ENCODE measurements at places on chromosomes 16 and 17.

GRCh38 chr16:52976539-52977167 lies 76.0 kb downstream of the CHD9NB start:
- no peak for DNase-seq

GRCh38 chr17:73482894-73483293 lies 161.4 kb downstream of the SDK2 start:
- no peak for DNase-seq

DNA sequence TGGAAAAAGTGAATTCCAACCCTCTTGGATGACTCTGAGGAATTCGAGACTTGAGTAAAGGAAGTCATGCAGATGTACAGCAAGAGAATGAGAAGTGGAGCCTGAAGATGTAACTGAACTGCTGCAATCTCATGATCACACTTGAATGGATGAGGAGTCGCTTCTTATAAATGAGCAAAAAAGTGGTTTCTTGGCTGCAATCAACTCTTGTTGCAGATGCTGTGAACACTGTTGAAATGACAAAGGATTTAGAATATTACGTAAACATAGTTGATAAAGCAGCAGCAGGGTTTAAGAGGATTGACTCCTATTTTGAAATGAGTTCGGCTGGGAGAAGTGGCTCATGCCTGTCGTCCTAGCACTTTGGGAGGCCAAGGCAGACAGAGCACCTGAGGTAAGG lies 25.5 kb downstream of the ASPA start:
- no peak for DNase-seq

DNA sequence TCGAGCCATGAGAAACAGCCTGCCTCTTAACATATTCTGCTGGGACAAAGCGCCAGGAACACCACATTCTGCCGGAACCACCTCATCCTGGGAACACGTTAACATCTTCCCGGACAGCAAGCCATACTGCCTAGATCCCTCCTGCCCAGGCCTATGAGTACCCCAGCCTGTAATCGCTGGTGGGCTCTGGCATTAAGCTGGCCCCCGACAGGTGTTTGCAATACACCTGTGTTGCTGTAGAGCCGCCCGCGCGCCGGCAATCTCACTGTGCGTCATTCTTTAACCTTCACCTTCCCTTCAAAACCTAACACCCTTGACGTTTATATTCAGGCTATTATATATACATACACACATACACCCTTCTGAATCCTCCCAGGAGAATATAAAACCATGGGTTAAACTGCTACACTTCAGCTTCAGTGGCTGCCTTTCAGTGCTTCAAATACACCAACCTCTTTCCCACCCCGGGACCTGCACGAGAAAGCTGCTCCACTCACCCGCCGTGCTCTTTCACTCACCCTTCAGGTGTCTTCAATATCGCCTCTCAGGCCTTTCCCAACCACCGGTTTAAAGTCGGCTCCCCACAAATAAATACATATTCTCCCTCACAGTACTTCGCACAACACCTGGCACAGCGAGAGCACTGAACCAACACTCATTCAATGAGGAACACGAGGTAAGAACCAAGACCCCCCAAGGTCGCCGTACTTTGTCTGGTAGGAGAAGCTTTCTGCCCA lies 1.0 kb upstream of the ENDOV start:
- no peak for DNase-seq

- DNase-seq, result no peak
These were observed 9.5 kb downstream of the MTMR4 start for GRCh38 chr17:58504826-58505351.

DNA sequence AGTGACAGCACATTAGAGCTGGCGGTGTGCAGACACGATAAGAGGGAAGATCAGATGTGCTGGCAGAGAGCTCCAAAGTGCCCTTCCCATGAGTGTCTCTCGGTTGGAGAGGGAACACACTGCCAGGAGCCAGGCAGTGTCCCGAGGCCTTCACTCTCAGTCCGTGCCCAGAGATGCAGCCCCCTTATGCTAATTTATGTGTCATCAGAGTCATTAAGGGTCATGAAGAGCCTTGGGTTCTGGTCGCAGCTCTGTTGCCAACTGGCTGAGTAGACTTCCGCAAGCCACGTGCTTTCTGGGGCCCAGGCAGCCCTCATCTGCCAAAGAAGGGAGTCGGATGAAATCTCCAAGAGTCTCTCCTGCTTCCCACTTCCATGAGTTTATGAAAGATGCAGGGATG lies 232.5 kb downstream of the MSI2 start:
- DNase-seq, result no peak

- DNase-seq, result no peak
These were observed 32.7 kb upstream of the LITAF start for GRCh38 chr16:11619327-11619851.

DNA sequence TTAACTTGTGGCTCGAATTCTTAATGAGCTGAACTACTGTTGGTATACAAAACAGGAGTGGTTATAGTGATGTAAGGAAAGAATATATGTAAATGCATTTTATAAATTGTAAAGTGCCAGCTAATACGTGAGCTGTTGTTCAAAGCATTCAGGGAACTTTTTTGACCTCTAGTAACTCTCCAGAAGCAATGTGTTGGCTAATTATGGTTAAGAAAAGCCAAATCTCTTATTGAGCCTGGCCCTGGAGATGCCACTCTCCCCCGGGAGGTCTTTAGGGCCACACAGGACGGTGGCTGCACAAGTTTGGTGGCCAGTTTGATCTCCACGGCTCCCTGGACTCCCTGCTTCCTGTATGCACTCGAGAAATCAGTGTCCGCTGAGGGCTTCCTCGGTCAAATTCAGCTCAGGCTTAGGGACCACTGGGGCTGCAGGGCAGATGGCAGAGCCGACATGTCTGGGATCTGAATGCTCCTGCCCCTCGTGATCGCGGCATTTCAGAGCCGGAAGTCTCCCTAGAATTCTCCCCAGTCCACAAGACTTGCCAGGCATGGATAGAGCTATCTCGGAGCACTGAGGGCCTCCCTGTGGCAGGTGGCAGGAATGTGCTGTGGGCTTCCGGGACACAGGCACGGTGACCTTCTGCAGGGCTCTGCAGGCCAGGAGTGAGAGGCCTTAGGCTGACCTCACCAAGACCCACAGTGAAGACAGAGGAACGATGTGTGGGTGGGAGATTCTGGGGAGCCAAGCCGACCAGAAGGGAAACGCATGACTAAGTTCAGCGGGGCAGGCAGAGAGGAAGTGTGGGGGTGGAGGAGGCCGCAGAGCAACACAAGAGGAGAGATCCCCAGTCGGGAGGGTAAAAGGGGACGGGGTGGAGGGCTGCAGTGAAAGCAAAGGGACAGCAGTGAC lies 18.6 kb upstream of the PITPNM3 start:
- no peak for DNase-seq

GRCh38 chr17:74126179-74126900 lies 77.1 kb upstream of the RPL38 start:
- DNase-seq, result no peak

DNA sequence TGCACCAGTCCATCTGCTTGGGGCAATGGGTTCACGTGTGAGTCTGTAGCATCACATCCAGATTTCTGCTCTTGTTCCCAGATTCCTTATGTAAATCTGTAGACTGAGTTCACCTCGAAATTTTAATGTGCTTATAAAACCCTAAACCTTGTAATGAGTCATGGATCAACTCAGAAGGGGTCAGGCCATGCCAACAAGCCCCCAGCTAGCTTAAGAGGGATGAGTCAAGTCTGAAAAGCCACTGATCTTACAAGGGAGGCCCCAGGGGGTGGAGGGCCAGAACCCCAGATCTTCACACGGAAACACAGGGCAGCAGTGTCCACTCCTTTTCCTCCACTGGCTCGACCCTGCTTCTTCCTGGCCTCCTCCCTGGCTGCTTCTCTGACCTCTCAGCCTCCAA lies 399.1 kb upstream of the CDH5 start:
- DNase-seq, result no peak

DNA sequence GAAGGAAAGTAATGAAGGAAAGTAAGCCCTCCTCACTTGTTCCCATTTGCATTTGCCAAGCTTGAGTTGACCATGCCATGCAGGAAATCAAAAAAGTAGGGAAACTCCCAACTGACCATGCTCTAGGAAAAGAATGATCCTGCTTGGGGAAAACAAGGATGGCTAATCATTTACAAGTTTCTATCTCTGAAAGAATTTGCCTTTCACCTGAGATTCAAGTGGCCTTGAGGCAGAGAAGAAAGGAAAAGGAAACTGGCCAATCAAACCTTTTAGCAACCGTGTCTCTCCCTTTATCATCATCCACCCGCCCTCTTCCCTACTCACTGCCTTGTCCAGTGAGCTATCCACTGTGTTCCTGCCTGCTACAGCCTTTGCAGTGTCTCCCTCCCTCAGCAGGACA lies 757.2 kb upstream of the SOX9 start:
- DNase-seq, result no peak

DNA sequence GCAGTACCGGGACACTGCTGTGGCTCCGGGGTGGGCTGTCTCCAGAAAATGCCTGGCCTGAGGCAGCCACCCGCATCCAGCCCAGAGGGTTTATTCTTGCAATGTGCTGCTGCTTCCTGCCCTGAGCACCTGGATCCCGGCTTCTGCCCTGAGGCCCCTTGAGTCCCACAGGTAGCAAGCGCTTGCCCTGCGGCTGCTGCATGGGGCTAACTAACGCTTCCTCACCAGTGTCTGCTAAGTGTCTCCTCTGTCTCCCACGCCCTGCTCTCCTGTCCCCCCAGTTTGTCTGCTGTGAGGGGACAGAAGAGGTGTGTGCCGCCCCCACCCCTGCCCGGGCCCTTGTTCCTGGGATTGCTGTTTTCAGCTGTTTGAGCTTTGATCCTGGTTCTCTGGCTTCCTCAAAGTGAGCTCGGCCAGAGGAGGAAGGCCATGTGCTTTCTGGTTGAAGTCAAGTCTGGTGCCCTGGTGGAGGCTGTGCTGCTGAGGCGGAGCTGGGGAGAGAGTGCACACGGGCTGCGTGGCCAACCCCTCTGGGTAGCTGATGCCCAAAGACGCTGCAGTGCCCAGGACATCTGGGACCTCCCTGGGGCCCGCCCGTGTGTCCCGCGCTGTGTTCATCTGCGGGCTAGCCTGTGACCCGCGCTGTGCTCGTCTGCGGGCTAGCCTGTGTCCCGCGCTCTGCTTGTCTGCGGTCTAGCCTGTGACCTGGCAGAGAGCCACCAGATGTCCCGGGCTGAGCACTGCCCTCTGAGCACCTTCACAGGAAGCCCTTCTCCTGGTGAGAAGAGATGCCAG lies 12.9 kb downstream of the STH start:
- DNase-seq, result no peak

DNA sequence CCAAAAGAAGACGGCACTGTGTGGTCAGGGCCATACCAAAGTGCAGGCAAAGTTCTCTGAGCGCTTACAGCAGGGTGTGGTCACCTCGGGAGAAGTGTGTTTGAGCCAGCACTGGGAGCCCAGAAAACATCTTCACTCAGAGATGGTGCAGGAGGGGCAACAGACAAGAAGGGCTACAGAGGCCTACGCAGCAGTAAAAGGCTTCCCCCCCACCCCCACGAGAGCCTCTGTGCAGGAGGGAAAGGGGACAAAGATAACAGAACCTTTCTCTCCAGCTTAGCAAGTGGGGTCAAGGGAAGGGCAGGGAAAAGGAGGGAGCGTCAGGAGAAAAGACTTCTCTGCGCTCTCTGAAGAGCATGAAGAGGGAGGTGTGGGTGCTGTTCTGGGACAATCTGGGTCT lies 2.8 kb downstream of the VAT1 start:
- DNase-seq, result no peak

GRCh38 chr16:87581857-87582215 lies 20.5 kb upstream of the JPH3 start:
- no peak for DNase-seq

DNA sequence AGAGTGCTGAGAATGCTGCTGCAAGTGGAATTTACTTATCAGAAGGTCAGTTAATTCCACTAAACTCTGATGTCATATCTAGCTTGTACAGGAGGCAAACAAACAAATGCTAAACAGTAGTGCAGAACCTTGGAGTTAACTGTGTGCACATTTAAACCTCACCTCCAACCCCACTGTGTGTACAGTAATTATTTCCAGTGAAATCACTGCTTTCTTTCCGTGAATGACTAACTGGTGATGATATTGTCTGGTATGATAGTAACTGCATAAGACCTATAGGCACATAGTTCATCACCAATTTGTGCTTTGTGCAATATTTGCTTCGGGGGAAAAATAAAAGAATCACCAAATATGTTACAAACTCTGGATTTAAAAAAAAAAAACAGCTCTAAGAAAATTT lies 492.5 kb upstream of the HSBP1 start:
- DNase-seq, result no peak

DNA sequence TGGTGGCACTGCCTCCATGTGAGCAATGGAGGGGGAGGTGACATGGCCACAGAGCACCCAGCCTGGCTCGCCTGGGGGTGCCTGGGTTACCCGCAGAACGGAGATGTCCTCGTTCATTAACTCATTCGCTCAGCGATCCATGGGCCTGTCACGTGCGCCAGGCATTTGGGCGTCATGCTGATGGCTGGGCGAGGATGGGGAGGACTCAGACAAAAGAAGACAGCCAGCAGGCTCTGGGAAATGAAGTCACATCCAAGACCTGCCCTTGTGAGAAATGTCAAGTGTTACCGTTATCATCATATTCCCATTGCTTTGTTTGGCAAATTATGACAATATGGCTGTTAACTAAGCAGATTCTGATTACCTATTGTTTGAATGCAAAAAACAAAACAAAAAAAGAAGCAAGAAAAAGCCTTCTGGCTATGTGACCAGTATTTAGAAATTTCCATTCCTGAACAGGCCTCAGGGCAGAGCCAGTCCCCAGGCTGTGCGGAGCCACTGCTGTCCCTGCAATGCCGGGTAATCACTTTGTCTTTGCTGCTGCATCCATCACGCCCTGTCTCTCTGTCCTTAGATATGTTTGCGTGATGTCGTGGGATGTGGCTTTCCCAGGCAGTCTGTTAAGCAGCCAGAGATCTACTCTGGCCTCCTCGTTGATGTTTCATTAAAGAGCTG lies 57.9 kb downstream of the CMIP start:
- DNase-seq, result no peak

DNA sequence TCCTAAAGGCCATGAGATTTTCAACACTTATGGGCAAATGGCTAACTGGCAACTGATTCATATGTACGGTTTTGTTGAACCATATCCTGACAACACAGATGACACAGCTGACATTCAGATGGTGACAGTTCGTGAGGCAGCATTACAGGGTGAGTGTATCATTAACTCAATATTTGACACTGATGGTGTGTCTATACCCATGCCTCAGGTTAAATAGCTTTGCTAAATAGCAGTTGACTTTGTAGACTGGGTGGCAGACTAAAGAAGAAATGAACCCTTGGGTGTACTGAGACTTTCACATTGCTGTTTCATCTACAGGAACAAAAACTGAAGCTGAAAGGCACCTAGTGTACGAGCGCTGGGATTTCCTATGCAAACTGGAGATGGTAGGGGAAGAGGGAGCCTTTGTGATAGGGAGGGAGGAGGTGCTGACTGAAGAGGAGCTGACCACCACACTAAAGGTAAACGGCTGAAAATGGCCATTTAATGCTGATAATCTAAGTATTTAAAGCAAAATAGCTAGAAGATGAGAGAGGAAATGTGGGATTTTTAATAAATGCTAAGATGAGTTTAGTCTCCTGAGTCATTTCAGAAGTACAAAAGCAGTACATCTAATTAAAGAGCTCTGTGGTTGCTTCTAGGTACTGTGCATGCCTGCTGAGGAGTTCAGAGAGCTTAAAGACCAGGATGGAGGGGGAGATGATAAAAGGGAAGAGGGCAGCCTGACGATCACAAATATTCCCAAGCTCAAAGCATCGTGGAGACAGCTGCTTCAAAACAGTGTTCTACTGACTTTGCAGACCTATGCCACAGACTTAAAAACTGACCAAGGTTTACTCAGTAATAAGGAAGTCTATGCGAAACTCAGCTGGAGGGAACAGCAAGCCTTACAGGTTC lies 3.0 kb downstream of the SETD6 start:
- no peak for DNase-seq

Data from T follicular helper cell (primary cell).